ENCODE measurements at places on chromosomes 16 and 17.
A peak's percentile ranks its signal among the peaks of the same experiment; 100 is the strongest.

DNA sequence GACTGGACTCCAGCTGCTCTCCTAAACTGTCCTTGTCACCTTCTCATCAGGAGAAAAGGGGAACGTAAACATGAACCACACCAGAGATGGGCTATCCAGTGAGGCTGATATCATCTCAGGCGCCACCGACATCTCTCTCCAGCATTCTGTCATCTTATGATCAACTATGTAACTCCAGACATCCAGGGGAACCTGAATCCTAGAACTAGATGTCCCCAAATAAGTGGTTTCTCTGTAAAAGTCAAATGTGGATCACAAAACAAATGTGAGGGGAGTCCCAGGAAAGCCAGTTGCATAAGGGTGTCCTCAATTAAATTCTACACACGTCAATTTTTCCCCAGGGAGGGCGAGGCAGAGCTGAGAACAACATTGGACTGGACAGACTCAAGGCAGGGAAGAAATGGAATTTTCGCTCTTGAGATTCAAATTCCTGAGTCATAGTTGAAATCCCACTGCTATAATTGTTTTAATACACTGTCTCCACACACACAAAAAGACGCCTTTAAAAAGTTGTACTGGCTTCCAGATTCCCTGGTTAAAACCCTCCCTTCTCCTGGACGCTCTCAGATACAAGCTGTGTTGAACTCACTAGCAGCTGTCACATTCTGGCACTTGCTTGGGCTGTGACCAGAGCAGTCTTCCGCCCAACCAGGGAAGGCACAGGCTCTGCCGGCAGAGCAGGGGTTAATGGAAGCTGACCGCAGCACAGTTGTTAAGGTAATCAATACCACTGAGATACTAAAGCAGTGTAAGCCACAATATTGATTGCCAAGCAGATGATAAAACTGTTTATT is 62.6 kb downstream of the ZFHX3 start:
- no peak for DNase-seq

- no peak for DNase-seq
Measured at GRCh38 chr17:17052462-17053221, 10.4 kb downstream of the MPRIP start.

- no peak for DNase-seq
Measured at GRCh38 chr17:51258756-51259563, 889 bp downstream of the MBTD1 start.

- no peak for DNase-seq
Measured at GRCh38 chr17:62679866-62680377, 52.5 kb downstream of the MRC2 start.

DNA sequence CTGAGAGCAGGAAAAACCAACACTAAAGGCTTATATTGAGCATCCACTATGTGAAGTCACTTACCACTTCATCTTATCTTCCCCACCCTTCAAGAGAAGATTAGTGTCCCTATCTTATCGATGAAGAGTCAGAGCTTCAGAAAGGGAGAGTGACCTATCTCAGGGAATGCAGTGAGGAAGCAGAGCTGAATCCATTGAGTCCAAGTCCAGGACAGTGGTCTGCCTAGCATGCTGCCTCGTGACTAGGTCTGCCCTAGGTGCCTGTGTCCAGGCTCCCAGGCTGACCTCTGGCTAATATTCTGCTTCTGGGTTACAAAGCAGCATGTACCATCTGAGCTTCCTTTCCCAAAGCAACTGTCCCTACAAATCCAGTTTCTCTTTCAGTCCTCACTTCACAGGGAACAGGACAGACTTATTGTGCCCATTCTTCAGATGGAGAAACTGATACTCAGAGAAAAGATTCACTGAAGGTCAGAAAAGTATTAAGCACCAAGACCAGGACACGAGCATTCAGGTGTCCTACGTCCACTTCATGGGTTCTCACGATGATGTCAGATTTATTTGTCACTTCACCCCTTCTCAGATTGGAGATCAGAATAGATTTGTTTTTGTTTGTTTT is 13.3 kb upstream of the FZD2 start:
- DNase-seq = no peak

- no peak for DNase-seq
Measured at GRCh38 chr16:24309258-24310142, 53.4 kb downstream of the CACNG3 start.

DNA sequence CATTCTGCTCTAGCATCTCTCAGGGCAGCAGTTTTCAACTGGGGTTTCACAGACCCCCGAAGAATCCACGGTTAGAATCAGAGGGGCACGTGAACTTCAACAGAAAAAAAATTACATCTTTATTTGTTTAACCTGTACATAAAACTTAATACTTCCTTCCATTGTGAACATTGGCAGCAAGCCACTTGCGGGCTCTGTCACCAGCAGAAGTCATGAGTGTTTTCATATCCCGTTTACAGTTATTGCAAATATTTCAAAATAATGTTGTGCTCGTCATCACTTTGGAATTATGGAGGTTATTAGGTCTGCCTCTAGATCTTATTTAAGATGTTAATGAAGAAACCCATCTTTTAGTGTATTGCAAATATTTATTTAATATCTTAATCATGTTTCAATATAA is 109.8 kb downstream of the SDR42E1 start:
- no peak for DNase-seq

DNA sequence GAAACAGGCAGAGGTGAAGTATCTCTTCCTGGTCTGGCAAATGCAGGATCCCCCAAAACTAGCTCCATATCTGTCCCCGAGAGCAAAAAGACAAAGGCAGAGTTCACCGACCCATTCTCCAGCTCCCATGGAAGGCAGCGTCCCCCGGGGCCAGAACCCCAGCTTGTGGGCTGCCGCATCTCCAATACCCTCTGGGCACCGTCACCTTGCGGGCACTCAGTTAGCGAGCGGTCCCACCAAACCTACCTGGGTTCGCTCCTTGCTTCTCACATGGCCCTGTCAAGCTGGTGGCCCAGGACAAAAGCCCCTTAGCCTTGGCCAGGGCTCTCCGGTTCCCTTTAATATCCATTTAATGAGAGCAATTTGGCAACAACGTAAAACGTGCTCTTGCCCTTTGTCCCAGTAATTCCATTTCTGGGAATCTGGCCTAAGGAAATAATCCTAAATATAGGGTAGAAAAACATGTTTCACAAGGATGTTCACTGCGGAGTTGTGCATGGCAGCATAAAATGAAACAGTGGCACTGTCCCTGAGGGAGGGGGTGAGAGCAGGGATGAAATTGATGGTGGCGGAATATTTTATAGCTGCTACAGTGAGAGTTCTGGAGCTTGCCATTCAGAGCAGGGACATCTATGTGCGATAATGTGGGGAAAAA is 157.1 kb downstream of the CMIP start:
- DNase-seq = no peak

DNA sequence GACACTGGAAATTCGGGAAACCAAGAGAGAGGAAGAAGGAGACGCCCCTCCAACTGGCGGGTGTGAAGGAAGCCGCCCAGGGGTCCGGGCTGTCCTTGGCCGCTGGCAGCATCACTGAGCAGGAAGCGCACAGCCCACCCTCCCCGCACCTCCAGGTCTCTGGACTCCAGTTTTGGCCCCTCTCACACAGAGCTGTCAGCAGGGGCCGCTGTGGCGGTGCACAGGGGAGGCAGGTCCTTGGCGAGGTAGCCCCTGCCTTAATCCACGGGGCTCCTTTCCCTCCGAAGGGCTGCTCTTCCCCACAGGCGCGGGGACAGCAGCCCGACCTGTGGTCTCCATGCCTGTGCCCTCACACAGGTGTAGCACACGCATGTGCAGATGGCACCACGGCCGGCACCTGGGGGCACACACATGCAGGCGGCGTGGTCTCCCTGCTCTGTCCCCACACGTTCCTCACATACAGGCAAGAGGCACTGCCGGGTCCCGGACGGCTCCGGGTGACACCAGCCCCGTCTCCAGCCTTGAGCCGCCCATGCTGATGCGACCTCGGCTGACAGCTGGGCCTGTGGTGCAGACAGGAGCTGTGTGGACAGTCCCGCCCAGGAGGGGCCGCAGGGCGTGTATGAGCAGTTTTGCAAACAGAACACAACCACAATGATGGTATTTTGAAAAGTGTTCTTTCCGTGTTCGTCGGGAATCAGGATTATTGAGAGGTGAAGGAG is 26.6 kb upstream of the CHMP6 start:
- no peak for DNase-seq

DNA sequence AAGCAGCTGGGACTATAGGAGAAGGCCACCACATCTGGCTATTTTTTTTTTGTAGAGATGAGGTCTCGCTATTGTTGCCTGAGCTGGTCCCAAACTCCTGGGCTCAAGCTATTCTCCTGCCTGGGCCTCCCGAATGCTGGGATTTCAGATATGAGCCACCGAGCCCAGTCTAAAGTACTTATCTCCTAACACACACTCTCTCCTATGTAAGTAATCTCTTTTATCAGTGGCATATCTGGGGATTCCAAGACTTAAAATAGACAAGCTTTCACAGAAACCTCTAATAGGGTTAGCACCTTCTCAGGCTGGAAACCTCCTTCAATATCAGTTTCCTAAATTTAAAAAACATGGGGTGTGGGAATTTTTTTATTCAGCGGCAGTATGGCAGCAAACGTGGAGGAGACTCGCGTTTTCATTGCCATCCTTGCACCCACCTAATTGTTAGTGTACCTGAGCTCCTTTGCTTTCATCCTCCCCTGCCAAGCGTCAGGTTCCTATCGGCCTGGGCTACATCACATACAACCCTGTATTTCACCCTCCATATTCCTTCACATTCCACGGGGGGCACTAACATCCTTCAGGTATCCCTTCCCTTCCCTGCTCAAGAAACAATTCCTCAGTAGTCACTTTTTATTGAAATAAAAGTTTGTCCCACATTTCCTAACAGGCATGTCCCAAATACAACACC is 1.1 kb downstream of the EZH1 start:
- no peak for DNase-seq

DNA sequence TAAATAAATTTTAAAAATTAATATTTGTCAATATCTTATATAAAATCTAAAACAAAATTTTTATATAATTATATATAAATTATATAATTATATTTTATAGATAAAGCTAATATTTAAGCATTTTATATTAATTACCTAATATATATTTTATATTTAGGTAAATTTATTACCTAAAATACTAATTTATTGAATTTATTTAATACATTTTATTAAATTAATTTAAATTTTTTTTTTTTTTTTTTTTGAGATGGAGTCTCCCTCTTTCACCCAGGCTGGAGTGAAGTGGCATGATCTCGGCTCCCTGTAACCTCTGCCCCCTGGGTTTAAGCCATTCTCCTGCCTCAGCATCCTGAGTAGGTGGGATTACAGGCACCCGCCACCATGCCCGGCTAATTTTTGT is 22.4 kb downstream of the ATAD5 start:
- no peak for DNase-seq

DNA sequence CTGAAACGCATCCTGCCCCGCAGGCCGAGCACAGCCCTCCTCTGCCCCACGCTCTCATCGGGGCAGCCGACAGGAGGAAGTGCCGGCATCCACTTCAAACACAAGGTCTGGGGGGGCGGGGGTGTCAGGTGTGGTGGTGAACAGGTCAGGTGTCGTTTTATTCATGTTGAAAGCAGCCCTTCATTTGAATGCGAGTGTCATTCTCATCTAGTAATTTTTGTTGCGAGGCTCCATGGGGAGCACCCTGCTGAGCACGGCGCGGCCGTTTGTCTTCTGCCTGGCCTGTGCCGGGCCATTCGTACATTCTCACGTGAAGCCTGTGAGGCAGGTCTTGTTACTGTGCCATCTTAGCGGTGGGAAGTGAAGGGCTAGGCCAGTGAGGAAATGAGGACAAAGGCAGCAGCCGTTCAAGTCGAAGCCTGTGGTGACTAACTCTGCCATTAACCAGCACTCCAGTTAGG is 1.9 kb downstream of the ACSF3 start:
- no peak for DNase-seq

GRCh38 chr16:57807968-57808528 is 5.8 kb upstream of the KIFC3 start:
- peak; percentile 48 for DNase-seq

- no peak for DNase-seq
Measured at GRCh38 chr16:23757937-23758619, 3.3 kb downstream of the CHP2 start.

- peak; percentile 63 for DNase-seq
Measured at GRCh38 chr17:17740615-17741348, 59.5 kb downstream of the RAI1 start.

DNA sequence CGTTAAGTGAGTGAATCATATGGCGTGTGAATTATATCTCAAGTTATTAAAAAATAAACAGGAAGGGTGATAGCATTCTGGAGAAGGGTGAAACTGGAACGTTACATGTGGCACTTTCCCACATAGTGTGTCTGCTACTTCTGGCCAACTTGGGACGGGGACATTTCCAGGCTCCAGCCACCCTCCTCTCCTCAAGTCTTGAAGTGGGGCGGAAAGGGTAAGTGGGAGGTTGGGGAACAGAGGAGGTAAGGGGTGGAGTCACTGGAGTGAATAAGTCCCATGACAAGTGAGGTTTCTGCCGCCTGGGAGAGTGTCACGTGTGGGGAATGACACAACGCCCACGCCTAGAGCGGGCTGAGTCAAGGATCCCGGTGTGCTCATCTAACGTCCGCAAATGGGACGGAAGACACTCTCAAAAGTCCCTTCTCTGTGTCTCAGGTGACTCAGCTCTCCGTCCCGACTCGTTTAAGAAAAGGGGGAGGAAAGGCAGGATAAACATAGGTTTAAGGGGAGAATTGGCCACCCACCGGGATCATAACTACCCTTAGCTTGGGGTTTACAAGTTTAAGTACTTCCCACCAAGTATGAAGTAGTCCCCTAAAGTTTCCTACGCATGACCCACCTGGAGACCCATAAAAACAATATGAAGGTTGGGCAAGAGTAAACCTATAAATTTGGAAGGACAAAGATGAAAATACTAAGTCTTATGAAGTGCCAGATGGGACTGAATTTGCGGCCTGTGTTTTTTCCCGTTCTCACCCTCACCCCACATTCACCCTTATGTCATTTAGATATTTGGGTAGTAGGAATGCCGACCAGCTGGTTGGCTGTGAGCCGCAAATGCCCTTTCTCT is 1.2 kb upstream of the SPAG9 start:
- DNase-seq = peak; percentile 83

GRCh38 chr16:56244612-56245011 is 53.3 kb downstream of the GNAO1 start:
- no peak for DNase-seq

DNA sequence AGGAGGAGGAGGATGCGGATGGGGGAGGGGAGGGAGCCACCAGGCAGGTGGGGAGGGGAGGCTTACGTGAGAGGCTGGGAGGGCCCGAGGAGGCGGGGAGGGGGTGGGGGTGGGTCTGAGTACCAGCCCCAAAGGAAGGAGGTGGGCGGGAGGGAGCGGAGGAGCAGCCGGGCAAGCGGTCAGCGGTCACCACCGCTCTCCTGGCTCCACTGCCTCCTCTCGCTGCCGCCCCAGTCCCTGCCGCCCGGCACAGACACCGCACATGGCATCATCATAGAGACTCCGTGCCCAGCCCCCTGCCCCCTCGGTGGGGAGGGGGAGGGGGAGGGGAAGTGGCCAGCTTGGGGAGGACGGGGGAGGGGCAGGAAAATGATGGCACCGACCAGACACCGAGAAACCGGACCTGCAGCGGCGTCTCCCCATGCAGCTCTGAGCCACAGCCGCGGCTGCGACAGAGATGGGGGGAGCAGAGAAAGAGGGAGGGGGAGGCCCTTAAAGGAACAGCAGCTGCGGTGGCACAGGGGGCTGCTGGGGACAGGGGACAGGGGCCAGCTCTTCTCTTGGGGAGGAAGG is at the start of gene TLCD3B:
Gene TLCD3B, minus strand, starts transcription at position 431 of the 573 bp plus-strand sequence. CDS start 744 bp downstream, outside the sequence.
- no peak for DNase-seq
